Stimulated activated CD8-positive, alpha-beta memory T cell treated with anti-CD3 and anti-CD28 coated beads, Interleukin-15, amount 100 ng/mL, for 4 hours (primary cell): ENCODE measurements at places on chromosomes 7 and 10.

- no peak for DNase-seq
Measured at GRCh38 chr10:79638318-79638717, 27.6 kb downstream of the SFTPA1 start.

DNA sequence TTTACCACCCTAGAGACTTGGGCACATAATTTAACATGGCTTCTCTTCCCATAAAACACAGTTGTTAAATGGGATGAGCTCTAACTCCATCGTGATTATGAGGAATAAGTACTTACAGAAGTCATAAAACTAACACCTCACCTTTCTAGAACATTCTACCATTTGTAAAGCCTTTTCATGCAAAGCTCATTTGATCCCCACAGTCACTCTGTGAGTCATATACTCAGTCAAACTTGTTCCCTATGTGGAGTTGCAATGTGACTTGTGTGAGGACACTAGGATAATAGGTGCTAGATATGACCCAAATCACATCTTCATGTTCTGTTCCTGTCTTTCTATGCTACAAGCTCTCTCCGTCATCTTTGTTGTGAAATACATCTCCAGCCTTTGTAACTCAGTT is 371.7 kb downstream of the WDR11 start:
- DNase-seq: no peak

DNA sequence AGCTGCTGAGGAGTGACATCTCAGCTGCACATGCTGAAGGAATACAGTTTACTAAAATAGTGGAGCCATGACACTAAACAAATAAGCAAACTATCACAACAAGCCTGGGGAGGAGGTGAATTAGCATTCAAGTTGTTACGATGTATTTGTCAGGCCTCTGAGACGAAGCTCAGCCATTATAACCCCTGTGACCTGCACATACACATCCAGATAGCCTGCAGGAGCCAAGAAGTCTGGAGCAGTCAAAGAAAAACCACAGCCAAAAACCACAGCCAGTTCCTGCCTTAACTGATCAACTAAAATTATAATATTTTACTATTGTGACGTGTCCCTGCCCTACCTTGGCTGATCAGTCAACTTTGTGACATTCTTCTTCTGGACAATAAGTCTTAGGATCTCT is 68.6 kb downstream of the NSUN6 start:
- DNase-seq: no peak

DNA sequence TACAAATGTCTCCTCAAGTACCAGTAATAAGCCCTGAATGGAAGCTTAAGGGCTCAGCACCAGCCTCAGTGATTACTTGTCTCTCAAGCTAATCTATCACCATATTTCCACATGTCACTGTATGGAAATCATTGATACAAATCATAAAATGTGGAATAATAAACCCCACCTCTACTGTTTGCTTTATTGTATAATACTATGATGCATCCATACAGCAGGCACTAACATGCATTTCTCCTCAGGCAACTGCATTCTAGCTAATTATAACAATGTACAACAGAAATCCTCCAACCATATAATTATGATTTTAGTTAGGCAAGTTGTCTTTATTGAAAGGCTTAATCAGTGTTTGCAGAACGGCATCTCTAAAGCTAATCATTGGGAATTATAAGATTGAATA is 26.2 kb downstream of the CRPPA start:
- no peak for DNase-seq

GRCh38 chr7:21113609-21114415 is 314.1 kb upstream of the SP4 start:
- DNase-seq: no peak

DNA sequence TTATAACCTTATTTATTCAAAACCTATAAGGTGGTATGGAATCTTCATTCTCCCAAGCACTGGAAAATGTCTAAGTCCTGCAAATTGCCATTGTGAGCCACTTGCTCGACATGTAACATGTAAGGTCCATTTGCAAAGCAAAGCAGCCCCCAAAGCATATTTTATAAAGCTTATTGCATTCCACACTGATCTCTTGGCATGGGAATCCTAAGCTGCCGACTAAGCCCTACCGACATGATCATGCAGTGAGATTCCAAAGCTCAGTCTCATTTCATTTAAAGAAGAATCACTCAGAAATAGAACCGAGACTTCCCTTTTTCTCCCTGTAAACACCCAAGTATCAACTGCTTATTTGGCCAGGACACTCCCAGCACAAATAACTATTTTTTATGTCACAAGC is 333.4 kb upstream of the MYO3A start:
- DNase-seq: no peak

DNA sequence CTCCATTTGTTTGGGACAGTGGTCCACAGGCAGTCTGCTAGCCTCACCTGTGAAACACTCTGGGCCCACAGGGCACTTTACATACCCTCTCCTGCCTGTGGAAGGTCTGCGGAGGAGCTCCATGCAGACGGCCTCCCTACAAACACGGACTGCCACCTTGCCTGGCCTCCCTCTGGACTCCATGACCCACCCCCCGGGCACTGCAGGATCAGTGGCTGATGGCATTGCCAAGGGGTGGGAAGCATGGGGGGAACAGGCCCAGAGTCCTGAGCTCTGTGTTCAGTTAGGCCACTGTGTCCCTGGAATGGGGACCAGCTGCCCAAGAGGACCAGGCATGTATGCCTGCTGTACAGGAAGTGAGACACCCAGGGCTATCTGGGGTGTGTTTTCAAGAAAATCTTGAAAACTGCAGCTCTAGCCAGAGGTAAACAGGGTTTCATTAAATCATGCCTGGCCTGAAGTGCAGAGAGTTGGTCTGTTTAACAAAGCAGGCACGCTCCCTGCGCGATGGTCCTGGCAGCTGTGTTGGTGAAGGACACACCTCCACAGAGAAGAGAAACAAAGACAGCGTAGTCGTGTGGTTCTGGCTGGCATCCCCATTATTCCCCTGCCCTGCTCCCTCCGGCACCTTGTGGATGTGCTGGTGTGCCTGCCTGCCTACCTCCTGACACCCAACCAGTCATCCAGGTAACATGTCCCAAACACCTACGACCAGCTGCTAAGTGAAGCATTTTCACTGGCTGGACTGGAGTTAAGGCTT is 470.8 kb upstream of the ZMIZ1 start:
- no peak for DNase-seq

DNA sequence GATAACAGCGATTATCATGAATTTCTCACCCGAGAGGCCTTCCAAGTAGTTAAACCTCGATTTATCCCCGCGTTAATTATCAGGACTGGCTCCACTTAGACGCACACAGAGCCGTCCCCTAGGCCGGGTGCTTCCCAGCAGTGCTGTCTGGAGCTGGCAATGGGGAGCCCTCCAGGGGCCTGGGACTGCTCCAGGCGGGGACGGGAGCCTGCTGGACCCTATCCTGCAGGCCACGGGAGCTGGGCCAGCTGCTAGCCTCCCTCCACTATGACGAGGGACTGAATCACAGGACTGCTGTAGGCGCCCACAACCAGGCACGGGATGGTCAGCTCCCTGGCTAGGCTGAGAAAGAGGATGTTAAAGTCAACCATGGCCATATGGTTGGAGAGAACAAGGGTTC is 229.1 kb downstream of the ELFN1 start:
- DNase-seq: no peak
